ENCODE measurements at places on chromosomes 12 and 14. TPM values are rescaled to one million over a fixed set of nuclear protein-coding genes. Genes with fewer than 3 reads are reported as not detected.

KRT6C gene
- total RNA-seq = 23.9 TPM

A2ML1 gene
- not detected for total RNA-seq

TMEM52B gene
- total RNA-seq = not detected

RNU7-1 gene
- not detected for total RNA-seq

TOMM20L gene
- total RNA-seq = not detected

FOXN4 gene
- total RNA-seq = not detected

SLCO1C1 gene
- 4.0 TPM for total RNA-seq

KRT73 gene
- total RNA-seq = not detected

CCDC197 gene
- total RNA-seq = not detected

ALDH2 gene
- total RNA-seq = 126 TPM

CPNE6 gene
- not detected for total RNA-seq

SLC35F4 gene
- total RNA-seq = not detected

JAG2 gene
- total RNA-seq = 29.9 TPM

FAR2 gene
- total RNA-seq = 64.6 TPM

OR4K1 gene
- total RNA-seq = not detected

IKZF4 gene
- 3.7 TPM for total RNA-seq

DHRS4L2 gene
- total RNA-seq = 38.9 TPM
